ENCODE measurements at places on chromosomes 16 and 17.

GRCh38 chr17:41328207-41328606 lies 12.7 kb upstream of the KRTAP17-1 start:
- no peak for DNase-seq

GRCh38 chr17:20852239-20852989 lies 190.4 kb downstream of the USP22 start:
- no peak for DNase-seq

- DNase-seq: no peak
Measured at GRCh38 chr17:49358641-49359247, 3.3 kb downstream of the ZNF652 start.

- no peak for DNase-seq
Measured at GRCh38 chr17:29857823-29858222, 72.2 kb downstream of the SSH2 start.

- no peak for DNase-seq
Measured at GRCh38 chr16:50516401-50516800, 31.8 kb upstream of the NKD1 start.

GRCh38 chr17:8753976-8754440 lies 4.3 kb downstream of the SPDYE4 start:
- DNase-seq: no peak

- no peak for DNase-seq
Measured at GRCh38 chr16:68374246-68374805, 63.5 kb downstream of the PRMT7 start.

GRCh38 chr16:89422905-89423630 lies 67.3 kb downstream of the ANKRD11 start:
- no peak for DNase-seq

- DNase-seq: no peak
Measured at GRCh38 chr17:17816240-17816814, 20.5 kb downstream of the SREBF1 start.
